Mesangial cell (primary cell): ENCODE measurements at places on chromosomes 3 and 15. TPM values are rescaled to one million over a fixed set of nuclear protein-coding genes. Genes with fewer than 3 reads are reported as not detected.

The SPINK8 gene
- total RNA-seq: not detected in 2 replicates

The GOLGA8T gene
- not detected in 2 replicates for total RNA-seq

The DISP2 gene
- total RNA-seq: 0.33 and 0.38 TPM in 2 replicates

The WDR76 gene
- 2.9 and 16.5 TPM in 2 replicates for total RNA-seq

The GPR62 gene
- total RNA-seq: 0.25 and 0.49 TPM in 2 replicates

The UBA3 gene
- total RNA-seq: 42.1 and 42.2 TPM in 2 replicates

The NCBP2 gene
- 26.4 and 28.3 TPM in 2 replicates for total RNA-seq

The C3orf20 gene
- total RNA-seq: not detected in 2 replicates

The CPLX3 gene
- total RNA-seq: not detected in 2 replicates

The IL12A gene
- total RNA-seq: 0.76 and 3.6 TPM in 2 replicates
